Stimulated activated CD4-positive, alpha-beta T cell treated with anti-CD3 and anti-CD28 coated beads, Interleukin-12 subunit alpha, Interleukin-12 subunit beta, amount 100 ng/mL, for 4 hours (primary cell): ENCODE measurements at places on chromosomes 12 and 14.

DNA sequence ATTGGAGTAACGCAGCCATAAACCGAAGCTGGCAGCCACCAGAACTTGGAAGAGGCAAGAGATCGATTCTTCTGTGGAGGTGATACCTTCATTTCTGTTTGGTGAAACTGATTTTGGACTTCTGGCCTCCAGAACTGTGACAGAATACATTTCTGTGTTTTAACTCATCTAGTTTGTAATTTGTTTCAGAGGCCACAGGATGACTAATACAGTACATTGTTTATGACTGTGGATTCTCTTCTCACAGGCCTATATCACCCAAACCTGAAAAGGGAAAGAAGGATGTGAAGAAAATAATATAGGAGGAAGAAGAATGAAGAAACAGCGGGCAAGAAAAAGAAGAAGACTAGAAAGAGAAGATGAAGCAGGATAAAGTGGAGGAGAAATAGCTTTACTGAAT is 263.8 kb upstream of the DIO2 start:
- no peak for DNase-seq

DNA sequence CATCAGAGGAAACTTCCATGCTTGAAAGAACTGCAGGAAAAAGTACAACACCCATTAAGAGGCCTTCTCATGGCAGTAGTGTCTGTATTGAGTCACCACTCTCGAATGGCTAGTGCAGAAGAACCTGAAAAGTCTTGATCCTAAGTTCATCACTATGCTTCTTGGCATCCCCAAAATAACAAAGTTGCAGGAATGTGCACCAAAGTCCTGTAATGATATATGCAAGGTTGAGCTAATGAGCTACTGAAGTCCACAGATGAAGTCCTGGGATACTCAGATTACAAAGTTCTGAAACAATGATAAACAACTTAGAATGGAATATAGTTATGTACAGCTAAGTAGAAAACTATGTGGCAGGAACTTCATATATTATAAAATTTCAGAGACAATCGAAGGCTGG is 545.4 kb downstream of the FOXG1 start:
- no peak for DNase-seq

- DNase-seq, result no peak
Measured at GRCh38 chr12:113936460-113936859, 29.7 kb downstream of the RBM19 start.

- no peak for DNase-seq
Measured at GRCh38 chr14:25836636-25837035, 761.2 kb downstream of the NOVA1 start.

- DNase-seq, result no peak
Measured at GRCh38 chr12:107372229-107372658, 278.9 kb upstream of the CRY1 start.

DNA sequence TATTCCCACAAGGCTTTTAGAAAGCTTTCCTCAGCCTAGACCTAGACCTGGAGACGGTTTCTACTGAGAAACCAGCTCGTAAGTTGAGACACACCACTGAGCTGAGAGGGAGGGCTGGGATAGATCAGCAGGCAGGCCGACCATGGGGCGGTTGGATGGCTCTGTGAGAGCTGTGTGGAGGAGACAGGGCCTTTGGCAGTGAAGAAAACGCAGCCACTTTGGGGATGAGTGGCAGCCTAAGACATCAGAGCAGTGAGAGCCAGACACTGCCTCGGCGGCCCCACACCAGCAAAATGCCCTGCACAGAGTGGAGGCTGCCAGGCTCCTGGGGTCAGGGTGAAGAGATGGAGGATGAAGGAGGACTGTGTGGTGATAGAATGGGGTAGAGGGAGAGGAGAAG is 46.0 kb downstream of the CACNA2D4 start:
- no peak for DNase-seq

- peak; percentile 58 for DNase-seq
Measured at GRCh38 chr14:22570132-22570949, 18.7 kb downstream of the DAD1 start.

DNA sequence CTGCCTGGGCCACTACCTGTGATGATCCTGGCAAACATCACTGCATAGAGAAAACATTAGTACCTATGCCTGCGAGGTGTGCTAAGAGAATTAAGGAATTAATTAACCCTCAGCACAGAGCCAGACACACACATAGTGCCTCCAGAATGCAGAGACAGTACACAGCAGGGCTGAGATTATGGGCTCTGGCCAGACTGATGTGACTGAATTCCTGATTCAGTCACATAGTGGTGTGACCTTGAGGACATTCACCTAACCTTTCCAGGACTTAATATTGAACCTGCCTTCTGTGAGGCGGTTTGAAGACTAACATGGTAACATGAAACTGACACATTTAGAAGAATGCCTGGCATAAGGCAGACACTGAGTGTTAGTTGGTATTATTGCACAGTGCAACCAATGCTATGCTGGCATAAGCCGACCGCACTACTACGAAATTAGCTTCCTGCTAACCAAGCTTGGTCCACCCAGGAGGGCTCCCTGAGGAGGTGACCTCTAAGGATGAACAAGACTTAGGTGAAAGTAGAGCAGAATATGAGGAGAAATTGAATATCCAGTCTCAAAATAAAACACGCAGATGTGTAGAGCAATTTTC is 32.0 kb upstream of the SELPLG start:
- DNase-seq, result no peak

GRCh38 chr12:14956024-14956891 is 5.1 kb downstream of the ARHGDIB start:
- DNase-seq, result no peak

- no peak for DNase-seq
Measured at GRCh38 chr14:64221391-64222003, 72.7 kb downstream of the ESR2 start.
